ENCODE measurements at places on chromosomes 7 and 10. TPM values are rescaled to one million over a fixed set of nuclear protein-coding genes. Genes with fewer than 3 reads are reported as not detected.

ENTPD1 gene
- total RNA-seq, result 0.16 TPM

RBM20 gene
- 4.3 TPM for total RNA-seq

PTPRN2 gene
- 0.54 TPM for total RNA-seq

TMEM140 gene
- 0.64 TPM for total RNA-seq

WNT8B gene
- not detected for total RNA-seq

EPHA1 gene
- total RNA-seq, result not detected

PRKCQ gene
- total RNA-seq, result 4.5 TPM

UMAD1 gene
- 10.1 TPM for total RNA-seq

SNX8 gene
- total RNA-seq, result 136 TPM

CRYGN gene
- not detected for total RNA-seq

ADAM12 gene
- 4.9 TPM for total RNA-seq

ASZ1 gene
- not detected for total RNA-seq

IQCE gene
- total RNA-seq, result 12.2 TPM

CHRM2 gene
- total RNA-seq, result not detected

FAM25A gene
- not detected for total RNA-seq

AGR2 gene
- total RNA-seq, result 120 TPM

NET1 gene
- 58.3 TPM for total RNA-seq

UCMA gene
- not detected for total RNA-seq

TSPAN12 gene
- 0.38 TPM for total RNA-seq

LDB3 gene
- total RNA-seq, result 0.18 TPM

ZNF488 gene
- total RNA-seq, result 10.6 TPM

COL13A1 gene
- 0.21 TPM for total RNA-seq

NUTM2B gene
- 0.43 TPM for total RNA-seq

COX19 gene
- 6.1 TPM for total RNA-seq

C7orf33 gene
- total RNA-seq, result not detected

TRRAP gene
- 20.5 TPM for total RNA-seq

SPDYE9 gene
- not detected for total RNA-seq

EGR2 gene
- total RNA-seq, result 0.38 TPM

VWDE gene
- total RNA-seq, result 0.74 TPM

TCF7L2 gene
- 27.8 TPM for total RNA-seq

CTNNA3 gene
- total RNA-seq, result not detected

PRSS58 gene
- total RNA-seq, result not detected

SLC26A4 gene
- total RNA-seq, result 0.02 TPM

SRPK2 gene
- 43.6 TPM for total RNA-seq

RNF133 gene
- not detected for total RNA-seq

HTR5A gene
- total RNA-seq, result not detected

INA gene
- 18.6 TPM for total RNA-seq

PTF1A gene
- not detected for total RNA-seq

NPSR1 gene
- total RNA-seq, result not detected

HSPA12A gene
- total RNA-seq, result 7.0 TPM

SLC16A9 gene
- total RNA-seq, result 0.07 TPM

CALML3 gene
- not detected for total RNA-seq

CLDN4 gene
- total RNA-seq, result 5.8 TPM

HERC4 gene
- 25.2 TPM for total RNA-seq

PRXL2A gene
- 44.8 TPM for total RNA-seq

DENND2A gene
- total RNA-seq, result 0.88 TPM

CLDN15 gene
- 6.1 TPM for total RNA-seq

SCART1 gene
- 0.14 TPM for total RNA-seq

ETV1 gene
- total RNA-seq, result 2.1 TPM

PDE6C gene
- not detected for total RNA-seq

PDZD7 gene
- total RNA-seq, result 0.70 TPM

OPN1SW gene
- total RNA-seq, result not detected

CPA5 gene
- total RNA-seq, result not detected

GRM3 gene
- not detected for total RNA-seq

MYH16 gene
- total RNA-seq, result 0.25 TPM

SNX13 gene
- total RNA-seq, result 16.8 TPM

GIMAP7 gene
- total RNA-seq, result not detected

All from A549 treated with dexamethasone at 1 μM for 4 hours (cell line).